Activated T-helper 1 cell treated with Interleukin-2 at 50 U/mL for 16 hours (primary cell): ENCODE measurements at places on chromosomes 12 and 14.

- no peak for DNase-seq
These were observed 21.4 kb upstream of the CKAP4 start for GRCh38 chr12:106269150-106269771.

DNA sequence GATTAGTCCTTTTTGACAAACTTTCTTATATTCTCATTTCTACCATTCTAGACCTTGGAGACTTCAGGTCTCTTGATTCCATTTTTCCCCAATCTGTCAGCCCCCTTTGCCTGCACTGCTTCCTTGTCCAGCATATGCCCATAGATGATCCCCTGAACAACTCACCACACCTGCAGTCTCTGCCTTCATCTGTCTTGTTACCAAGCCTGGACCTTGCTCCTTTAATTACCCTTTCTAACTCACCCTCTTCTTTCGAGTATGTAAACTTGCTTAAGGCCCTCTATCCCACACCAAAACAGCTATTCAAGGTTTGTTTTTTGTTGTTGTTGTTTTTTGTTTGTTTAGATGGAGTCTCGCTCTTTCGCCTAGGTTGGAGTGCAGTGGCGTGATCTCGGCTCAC is 9.6 kb downstream of the COX14 start:
- DNase-seq: no peak

- DNase-seq: no peak
These were observed 141.4 kb downstream of the EGLN3 start for GRCh38 chr14:33809396-33809981.

- DNase-seq: no peak
These were observed 85.2 kb downstream of the PLCZ1 start for GRCh38 chr12:18652596-18652995.

DNA sequence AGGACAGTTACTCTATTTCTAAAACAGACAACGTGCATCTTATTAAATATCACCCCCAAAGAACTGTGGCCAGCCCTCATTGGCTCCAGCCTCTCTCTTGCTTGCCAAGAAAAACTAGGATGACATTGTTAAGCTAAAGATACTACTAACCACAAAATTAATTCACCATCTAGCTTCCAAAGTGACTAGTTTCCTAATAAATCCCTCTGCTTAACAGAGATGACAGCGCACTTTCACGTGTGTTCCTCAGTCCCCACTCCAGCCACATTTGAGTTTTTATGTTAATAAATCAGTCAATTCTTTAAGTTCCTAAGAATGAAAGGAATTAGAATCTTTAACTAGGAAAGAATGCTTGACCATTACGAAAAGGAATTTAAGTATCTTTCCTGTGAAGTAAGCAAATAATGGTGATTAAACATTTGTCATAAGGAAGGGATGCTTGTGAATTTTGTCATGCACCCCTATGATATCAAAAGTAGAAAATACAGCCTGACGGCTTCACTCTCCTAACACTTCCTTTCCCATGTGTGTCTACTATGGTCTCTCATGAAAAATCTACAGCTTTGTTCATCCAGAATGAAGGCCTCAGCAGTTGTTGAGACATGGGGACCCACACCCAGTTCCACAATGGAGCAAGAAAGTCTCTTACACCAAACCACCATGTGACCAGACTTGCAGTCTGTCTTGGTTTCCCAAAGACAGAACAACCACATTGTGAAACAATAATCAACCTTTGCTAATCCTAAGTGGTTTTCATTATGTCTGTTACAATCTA is 8.1 kb downstream of the CORO1C start:
- no peak for DNase-seq

GRCh38 chr12:131458931-131459772 is 251.7 kb upstream of the SFSWAP start:
- DNase-seq: no peak

DNA sequence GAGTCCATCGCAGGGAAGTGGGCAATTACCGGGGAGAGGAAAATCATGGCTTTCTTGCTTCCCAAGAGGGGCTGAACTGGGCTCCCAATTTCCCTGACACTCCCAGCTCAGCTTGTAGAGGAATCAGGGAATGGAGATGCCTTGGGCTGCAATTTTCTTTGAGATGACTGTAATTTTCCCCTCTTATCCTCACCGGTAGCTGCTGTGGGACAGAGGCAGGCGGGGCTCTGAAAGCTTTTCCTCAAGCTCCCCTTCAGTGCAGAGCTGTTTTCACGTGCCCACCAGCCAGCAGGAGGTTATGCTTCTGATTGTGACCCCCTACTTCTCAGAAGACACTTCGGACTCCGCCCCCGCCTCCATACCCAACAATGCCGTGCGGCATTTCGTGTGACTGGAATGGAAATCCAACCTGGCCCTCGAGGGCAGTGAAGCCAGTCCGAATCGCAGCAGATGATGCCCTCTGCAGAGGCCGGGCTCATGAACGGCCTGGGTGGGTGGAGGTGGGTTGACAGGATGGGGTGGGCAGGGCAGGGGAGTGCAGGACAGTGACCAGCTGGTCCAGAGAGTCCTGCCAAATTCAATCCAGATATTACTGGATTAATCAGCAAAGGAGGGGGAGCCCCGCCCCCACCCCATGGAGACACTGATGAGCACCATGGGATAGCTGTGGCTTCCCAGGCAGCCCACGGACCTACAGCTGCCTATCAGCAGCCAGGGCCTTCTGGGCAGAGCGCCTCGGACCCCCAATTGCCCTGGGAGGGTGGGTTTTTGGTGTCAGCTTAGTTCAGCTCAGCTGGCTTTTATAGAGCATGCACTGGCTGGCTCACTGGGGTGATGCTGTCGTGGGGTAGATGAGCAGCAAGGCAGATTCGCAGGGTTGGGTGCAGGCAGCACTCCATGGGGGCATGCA is 37.6 kb downstream of the RTL1 start:
- DNase-seq: no peak

- DNase-seq: no peak
These were observed 88.2 kb downstream of the DUSP16 start for GRCh38 chr12:12474471-12474928.

DNA sequence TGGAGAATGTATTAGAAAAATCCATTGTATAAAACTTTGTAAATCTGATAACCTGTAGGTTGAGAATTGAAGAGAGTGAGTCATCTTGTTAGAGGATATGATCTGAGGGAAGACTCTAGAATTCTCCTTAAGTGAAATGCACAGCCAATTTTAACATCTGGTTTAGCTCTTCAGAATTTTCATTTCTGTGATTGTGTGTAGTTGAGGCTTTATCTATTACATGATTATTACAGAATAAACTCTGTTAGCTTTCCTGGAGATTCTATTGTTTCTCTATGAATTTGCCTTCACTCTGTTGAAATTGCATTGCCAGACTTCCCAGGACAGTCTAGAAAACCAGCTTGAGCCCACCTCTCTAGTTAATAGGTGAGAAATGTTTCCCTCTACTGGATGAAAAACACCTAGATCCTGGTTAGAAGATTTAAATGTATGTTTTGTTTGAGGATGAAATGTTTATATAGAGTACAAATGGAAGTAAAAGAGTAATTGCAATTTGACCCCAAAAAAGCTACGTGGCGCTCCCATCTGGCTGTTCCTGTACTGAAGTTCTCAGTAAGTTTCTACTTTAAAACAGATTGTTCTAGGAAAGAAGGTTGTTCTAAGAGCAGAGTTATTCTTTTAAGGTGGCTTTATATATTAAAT is 2.9 kb downstream of the NUDT4 start:
- no peak for DNase-seq

GRCh38 chr14:73610687-73611086 is 1.6 kb upstream of the ACOT6 start:
- DNase-seq: no peak

- no peak for DNase-seq
These were observed 147.8 kb upstream of the KRR1 start for GRCh38 chr12:75658901-75659823.

DNA sequence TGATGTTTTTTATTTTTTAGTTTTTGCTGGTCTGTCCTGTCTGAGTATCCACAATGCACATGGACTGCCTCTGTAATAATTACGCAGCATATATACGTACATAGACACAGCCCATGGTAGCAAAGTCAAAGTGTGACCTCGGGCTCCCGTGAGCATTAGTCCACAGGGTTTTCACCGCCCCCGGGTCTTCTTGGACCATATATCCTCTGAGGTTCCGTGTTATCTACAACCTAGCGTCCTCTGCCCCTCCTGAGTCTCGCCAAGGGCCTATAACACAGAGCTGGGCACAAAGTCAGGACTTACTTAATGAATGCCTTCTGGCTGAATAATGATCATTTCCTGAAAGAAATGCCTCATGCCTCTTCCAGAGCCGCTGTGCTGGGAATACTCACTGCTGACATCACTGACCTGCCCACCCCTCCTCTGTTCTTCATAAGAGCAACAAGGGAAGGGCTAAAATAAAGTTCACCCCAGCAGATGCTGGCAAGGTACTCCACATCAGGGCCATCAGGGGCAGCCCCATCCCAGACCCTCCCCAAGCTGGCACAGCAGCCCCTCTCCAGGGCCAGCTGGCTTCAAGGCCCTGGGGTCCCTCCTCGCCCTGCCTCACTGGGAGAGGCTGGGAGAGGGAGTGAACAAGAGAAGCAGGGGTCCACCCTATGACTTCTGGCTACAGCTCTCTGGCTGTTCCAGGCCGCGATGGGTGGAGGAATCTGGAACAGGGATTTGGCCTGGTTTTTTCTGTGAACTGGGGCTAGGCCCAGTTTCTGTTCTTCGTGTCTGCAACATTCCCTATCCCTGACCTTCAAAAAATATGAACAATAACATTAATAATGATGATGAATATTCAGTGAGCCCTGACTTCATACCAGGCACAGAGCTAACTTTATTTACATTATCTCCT is 7.9 kb downstream of the HDAC7 start:
- DNase-seq: no peak

DNA sequence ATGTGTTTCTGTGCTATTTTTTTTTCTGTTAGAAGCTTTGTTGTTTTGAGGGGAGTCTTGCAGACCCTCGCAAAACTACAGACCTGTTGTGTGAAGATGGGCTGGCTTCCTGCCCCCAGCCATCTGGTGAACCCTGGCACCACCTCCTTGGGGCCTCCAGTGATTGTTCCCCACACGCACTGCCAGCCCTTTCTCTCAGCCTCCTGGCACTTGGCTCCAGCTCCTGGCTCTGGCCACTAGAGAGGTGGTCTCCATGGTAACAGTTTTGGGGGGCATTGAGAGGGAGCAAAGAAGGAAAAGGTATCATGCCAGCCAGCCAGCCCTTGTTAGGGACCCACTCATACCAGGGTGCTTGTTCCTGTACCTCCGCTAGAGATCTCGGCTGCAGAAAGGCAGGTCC is 176.4 kb upstream of the RPH3A start:
- no peak for DNase-seq

DNA sequence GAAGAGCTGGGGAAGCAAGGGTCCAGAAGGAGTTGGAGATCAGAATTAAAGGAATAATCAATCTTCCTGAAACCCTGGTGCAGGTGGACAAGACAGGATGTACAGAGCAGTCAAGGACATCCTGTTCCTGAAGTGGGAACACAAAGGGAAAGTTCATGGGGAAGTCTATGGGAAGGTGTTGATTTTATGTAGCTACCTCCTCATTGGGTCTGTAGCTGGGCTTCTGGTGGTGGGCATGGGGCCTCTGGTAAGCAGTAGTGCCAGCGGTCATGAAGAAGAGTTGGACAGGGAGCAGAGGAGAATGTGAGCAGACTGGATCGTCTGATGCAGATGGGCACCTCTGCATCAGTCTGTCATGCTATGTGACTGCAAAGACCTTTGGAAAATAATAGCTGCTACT is 75.7 kb upstream of the PPM1H start:
- DNase-seq: no peak

GRCh38 chr12:97640826-97641225 is 178.2 kb downstream of the RMST start:
- DNase-seq: no peak

DNA sequence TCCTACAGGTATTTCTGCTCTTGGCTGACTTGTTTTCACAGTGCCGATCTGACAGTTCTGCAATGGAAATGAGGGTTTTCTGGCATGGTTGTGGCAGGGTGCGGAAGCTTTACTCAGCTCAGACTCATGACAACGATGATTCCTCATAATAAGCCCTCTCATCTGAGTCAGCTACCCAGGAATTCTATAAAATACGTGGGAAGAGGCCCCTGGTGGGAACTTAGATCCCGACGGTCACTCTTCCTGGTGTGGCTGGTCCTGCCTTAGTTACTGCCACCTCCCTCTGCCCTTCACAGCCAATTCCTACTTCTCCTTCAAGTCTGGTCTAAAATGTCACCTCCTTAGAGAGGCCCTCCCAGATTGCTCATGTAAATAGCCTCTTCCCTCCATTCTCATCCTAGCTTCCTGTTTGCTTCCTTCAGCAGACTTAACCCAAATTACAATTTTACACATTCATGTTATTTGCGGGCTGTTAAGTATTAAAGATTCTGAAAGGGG is 104.2 kb upstream of the MAP1LC3B2 start:
- no peak for DNase-seq

DNA sequence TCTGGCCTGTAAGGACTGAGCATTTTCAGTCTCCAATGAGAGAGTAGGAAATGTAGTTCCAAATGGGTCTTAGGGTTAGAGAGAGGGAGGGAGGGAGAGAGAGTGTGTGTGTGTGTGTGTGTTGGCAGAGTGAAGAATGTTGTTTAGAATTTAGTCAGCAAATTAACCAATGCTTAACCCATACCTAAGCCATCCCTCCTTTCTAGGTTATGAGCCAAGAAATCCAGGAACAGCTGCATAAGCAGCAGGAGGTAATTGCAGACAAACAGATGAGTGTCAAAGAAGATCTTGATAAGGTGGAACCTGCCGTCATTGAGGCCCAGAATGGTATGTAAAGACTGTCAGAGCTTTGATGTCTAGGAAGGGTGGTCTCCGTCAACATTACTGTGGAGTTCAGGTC is 56.9 kb downstream of the HSP90AA1 start:
- no peak for DNase-seq

DNA sequence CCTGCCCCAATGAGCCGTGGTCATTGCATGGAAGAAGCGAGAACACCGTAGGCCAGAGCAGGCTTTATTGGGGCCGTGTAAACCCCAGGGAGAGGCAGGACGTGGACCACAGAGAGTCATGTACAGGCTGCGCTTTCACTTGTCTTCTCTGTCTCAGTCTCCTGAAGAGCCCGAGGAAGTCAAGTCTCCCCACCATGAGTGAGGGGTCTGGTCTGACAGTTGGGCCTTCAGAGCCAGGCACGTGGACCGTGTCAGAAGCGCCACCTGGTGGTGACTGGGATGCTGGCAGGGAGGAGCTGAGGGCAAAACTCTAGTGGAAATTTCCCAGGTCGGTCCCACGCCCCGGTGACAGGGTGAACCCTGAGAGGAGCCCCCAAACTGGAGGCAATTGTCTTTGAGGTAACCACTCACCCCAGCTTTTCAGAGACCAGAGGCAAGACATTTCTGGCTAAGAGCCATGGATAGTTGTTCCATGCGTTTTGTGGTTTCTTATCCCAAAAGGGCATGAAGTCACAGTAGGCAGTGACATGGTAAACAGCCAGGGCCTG is 17.4 kb downstream of the RPS6KL1 start:
- peak; percentile 59 for DNase-seq

GRCh38 chr12:127153996-127154395 is 1113.0 kb upstream of the TMEM132C start:
- DNase-seq: no peak

- DNase-seq: no peak
These were observed 14.3 kb upstream of the KRT5 start for GRCh38 chr12:52534482-52534881.
